Psoas muscle (tissue), 8 donors: ENCODE measurements at places on chromosomes 1 and 21. TPM values are rescaled to one million over a fixed set of nuclear protein-coding genes. Genes with fewer than 3 reads are reported as not detected.

DNA sequence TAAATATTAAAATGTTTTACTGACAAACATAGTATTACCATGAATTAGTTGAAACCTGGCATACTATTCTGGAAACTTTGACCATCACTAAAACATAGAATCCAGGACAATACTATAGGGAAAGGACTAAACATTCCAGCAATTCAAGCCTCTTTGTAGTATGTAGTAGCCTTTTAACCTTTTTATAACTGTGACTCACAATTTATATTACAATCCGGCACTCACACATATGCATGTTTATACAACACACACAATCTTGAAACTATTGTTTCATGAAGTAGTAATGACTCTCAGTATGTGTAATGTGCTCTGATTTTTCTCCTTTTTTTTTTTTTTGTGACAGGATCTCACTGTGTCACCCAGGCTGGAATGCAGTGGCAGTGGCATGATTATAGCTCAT lies 64.3 kb downstream of the ANKRD13C start:
- DNase-seq = no peak

DNA sequence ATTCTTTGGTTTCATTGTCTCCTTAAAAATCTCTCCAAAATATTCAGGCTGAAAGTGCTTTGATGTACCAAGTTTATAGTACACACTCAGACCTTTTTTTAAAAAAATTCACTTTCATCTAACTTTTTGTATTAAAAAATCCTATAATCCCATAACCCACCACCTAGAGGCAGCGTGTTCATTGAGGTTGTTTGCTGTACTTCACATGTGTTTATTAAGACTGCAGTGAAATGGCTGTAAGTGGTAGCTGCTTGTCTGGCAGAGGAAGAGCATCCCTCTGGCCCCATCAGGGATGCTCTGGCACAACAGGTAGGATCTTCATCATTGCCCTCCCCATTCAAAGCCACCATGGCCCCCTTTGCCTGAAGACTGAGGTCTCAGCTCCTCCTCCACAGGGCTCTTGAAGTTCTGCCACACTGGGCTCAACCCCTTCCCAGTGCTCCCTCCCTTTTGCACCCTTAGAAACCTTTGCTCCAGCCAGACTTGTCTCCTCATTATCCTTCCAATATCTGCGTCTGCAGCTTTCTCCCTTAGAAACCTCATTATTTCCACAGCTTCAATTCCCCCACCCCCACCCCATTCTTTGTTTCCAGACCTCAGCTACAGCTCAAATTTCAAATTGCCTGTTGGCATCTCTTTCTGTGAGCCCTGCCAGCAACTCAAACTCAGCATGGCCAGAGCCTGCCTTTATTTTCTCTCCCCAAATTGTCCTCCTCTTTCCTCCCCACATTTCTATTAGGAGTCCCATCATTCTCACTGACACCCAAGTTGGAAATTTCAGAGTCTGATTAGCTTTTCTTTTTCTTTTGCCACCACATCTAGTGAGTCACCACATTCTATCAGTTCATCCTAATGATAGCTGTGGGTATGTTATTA lies 369.6 kb upstream of the USP24 start:
- no peak for DNase-seq

DNA sequence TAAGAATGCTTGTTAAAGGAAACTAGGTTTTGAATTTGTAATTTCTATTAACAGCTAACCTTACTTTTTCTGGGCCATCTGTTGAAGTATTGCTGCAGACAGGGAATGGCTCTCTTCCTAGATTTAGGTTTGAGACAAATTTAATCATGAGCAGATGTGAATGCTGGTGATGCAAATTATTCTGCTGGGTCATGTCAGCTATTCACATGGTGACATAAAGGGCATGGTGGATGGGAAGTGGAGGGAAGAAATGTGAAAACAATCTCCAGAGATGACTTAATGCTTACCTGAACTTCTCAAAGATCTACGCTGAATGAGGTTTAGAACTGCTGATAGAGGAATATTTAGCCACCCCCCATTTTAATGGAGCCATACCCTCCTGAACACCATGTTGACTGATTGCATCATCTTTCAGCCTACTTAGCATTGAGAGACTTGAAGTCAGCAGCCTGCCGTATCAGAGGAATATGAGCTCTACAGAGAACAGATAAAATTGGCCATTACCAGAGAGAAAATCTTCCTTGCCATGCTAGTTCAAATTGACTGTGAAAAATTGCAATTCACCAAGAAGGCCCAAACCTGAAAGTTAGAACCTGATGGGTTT lies 138.8 kb downstream of the HHAT start:
- no peak for DNase-seq

DNA sequence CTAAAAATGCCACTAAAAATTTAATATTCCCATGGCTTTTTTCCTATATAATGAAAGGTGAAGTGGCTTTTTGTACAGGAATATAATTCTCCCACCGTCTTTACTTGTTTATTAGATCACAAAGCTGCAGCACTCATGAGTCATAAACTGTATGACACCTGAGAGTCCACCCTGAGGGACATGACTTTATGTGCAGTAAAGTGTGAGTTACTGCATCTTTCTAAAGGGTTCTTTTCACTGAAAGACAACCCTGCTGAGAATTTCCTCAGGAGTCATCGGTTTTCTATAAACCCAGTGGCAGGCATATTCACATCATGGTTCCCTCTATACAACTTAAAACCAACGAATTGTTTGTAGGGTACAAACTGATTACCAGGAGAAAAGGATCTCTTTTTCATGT lies 77.4 kb downstream of the APP start:
- no peak for DNase-seq

DNA sequence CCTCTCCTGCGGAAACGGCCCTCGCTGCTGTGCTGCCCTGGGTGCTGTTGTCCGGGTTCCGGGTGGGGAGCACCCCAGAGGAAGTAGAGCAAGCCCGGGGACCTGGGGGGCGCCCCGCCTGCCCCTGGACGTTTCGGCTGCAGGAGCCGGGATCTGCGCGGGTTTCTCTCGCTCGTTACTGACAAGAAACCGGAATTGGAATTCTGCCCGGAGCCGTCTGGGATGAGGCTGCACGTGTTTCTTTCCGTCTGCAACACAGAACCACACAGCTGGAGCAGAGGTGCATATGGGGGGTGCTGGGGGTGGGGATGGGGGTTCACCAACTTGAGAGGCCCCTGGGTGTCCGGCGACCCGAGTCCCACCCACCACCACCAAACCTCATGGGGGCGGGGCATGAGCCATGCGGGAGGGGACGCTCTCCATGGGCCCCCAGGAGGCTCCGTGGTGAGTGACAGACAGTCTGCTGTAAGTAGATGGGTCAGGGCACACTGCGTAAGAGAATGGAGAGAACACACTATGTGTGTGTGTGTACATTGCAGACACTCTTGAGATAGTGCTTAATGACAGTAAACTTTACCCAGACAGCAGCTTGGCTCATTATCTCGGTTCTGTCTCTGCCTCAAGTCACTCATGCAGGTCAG lies 261.4 kb upstream of the C1orf174 start:
- DNase-seq = no peak

- DNase-seq = no peak
These were observed 8.7 kb downstream of the ACAP3 start for GRCh38 chr1:1298861-1299685.

DNA sequence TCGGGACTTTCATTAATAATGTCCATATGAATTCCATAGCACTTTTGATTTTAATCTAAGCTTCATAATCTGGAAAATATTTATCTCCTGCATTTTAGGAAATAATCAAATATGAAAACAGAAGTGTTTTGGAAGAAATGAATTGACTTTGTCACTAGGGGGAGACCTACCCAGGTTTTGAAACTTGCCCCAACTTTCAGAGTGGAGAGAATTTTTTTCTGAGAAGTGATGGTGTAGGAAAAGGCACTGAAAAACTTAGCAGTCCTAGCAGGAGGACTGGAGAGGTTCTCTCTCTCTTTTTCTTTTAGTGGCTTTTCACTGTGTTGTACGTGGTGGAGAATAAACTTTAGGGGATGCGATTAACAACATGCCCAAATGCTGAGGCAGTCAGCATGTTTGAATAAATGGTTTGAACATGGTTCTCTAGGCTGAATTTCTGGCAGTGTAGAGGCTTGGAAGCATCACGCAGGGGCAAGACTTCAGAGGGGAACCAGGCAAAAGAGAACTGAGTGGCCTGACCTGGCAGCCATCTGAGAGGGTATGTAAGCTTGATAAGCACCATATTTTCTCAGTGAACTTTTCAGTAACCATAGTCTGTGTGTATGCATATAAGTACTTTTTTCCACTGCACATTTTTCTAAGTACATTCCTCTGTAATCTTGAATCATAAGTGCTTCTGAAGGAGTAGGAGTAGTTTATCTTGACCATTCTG lies 68.3 kb upstream of the NEK7 start:
- no peak for DNase-seq

GRCh38 chr1:198330982-198331615 lies 174.3 kb downstream of the NEK7 start:
- DNase-seq = no peak

- no peak for DNase-seq
These were observed 54.8 kb downstream of the DMAP1 start for GRCh38 chr1:44268054-44268453.

DNA sequence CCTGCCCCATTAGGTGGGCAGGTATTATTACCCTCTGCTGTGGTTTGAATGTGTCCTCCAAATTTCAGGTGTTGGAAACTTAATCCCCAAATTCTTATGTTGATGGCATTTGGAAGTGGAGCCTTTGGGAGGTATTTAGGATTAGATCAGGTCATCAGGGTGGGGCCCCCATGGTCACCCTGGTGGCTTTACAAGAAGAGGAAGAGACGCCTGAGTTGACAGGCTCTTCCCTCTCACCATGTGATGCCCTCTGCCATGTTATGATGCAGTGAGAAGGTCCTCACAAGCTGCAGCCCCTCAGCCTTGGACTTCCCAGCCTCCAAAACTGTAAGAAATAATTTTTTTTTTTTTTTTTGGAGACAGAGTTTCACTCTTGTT lies 8.8 kb upstream of the THEMIS2 start:
- DNase-seq = no peak

DNA sequence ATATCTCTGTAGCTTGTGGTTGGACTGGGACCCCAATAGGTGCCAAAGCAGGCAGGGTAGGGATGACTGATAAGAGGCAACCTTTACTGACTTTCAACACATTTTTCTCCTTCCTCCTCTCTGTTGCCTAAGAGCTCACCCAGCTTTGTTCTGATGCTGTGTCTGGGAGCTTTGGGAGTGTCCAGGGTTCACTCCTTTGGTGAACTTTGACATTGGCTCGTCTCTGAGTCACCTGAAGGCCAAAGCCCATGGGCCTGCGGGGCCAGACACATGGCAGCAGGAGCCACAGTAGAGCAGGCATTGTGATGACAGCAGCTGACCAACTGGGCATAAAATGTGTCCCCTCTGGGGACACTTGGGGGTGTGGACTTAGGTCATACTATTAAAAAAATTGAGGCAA lies 99.5 kb upstream of the ZNF644 start:
- no peak for DNase-seq

- no peak for DNase-seq
These were observed 383.2 kb downstream of the DISC1 start for GRCh38 chr1:232009741-232010140.

DNA sequence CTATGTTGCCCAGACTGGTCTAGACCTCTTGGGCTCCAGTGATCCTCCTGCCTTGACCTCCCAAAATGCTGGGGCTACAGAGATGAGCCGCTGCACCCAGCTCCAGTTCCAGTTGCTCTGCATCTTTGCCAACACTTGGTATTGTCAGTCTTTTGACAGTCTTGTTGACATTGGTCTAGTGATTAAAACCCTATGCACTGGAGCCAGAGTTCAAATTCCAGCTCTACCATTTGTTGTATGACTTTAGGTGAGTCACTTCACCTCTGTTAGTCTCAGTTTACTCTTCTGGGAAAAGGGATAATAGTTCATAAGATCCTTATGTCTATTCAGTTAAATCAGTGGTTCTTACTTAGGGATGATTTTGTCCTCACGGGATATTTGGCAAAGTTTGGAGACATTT lies 32.9 kb upstream of the MED18 start:
- DNase-seq = no peak

GRCh38 chr1:39570477-39571177 lies 6.0 kb downstream of the PABPC4 start:
- no peak for DNase-seq

DNA sequence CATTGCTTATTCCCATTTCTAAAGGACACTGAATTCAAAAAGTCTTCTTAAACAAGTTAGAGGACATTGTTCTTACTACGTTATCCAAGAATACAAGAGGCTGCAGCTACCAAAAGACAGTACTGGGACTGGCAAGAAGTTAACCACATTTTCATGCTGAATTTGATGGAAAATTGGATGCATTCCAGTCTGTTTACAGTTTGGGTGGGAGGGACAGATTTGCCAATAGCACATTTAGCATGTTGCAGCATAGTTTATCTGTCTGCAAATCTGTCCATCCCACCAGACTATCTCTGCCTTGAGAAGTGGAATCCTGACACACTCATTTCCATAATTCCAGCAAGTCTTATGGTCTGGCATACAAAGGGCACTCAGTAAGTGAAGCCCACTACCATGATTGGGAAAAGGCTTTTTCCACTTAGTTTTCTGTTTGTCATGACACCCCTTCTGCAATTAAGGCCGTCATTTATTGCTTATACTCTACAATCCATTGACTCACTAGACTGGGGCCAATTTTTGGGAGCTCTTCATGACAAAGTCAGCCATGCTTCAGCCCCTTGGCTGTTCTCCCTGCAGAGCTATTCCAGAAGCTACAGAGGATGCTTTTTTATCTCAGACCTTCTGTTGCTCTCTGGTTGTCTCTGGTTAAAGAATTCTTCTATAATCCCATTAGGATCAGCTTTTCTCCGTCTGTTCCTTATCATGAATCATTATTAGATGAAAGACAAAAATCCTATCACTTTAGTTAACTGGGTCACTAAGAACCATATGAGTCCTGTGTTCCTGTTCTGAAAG lies 355.8 kb upstream of the PTBP2 start:
- DNase-seq = no peak

GRCh38 chr1:199472978-199473377 lies 554.5 kb upstream of the NR5A2 start:
- DNase-seq = no peak

GRCh38 chr1:39957299-39958015 lies 2.5 kb downstream of the MFSD2A start:
- DNase-seq = no peak

Gene CELA2A
- total RNA-seq = not detected

Gene SERPINC1
- total RNA-seq = not detected

Gene ELAVL4
- total RNA-seq = not detected

Gene TMEM51
- 0.89 TPM for total RNA-seq
